Effector CD8-positive, alpha-beta T cell (primary cell): ENCODE measurements at places on chromosomes 16 and 17.

- no peak for DNase-seq
These were observed 48.9 kb downstream of the FBXL20 start for GRCh38 chr17:39352511-39352910.

DNA sequence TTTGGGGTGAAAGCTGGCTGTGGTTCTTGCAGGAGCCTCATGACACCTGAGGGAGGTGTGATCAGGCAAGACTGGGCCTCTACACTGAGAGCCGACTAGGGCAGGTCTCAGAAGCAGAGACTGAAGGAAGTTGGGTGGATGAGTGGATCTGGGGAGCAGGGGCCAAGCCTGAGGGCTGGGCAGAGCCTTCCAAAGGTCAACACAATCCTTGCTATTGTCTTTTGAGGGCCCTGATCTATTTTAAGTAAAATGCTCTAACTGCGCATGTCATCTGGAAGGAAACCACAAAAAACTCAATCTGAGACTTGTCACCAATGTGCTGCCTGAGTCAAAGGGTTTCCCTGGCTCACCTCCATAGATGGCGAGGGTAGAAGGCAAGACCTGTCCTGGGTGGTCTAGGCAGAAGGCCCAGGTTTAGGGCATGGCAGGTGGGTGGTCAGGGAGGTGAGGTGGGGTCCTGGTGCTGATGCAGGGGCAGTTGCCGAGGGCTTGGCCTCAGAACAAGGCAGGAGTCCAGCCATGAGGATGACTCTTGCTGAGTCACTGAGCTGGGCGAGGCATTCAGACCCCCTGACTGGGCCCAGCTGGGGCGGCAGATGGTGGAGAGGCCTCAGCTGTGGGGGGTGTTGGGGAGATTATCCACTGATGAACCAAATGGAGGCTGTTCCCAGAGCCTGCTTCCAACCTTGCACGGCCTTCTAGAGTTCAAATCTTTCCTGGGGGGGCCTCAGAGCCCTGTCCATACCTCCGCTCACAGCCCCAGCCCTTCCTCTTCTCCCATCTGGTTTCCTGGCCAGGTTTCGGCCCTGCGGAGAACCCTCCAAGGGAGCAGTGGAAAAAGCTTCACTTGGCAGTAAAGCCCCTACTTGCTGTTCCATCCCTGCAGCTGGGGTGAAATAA is 5.1 kb downstream of the MVP start:
- no peak for DNase-seq

GRCh38 chr17:549177-550040 is 165.2 kb downstream of the VPS53 start:
- no peak for DNase-seq

GRCh38 chr16:61569028-61569427 is 467.2 kb downstream of the CDH8 start:
- DNase-seq: no peak

GRCh38 chr17:61395983-61396585 is 3.6 kb upstream of the TBX2 start:
- no peak for DNase-seq

DNA sequence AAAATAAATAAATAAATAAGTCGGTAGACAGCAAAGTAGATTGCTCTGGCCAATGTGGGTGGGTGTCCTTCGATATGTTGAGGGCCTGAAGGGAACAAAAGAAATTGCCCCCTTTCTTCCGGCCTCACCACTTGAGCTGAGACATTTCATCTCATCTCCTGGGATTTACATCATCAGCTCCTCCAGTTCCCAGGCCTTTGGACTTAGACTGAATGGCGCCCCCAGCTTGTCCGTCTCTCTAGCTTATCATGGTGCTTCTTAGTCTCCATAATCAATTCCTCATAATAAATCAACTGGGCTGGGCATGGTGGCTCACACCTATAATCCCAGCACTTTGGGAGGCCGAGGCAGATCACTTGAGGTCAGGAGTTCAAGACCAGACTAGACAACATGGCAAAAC is 13.8 kb upstream of the HAP1 start:
- DNase-seq: no peak

DNA sequence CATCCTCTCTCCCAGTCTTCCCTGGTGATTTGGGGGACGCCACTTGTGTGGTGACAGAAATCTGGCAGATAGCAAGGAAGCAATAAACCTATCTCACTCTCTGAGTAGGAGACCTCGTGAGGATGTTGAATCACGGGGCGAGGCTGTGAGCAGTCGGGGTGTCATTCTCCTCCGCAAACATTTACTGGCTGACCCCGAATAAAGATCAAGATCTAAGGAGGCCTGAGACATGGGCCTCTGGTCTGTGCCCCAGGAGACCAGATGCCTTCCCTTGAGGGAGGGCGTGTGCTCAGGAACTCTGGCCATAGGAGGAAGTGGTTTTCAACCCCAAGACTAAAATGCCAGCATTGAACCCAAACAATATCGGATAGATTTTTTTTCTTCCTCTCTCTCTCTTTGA is 53.1 kb downstream of the FOXL1 start:
- DNase-seq: no peak

DNA sequence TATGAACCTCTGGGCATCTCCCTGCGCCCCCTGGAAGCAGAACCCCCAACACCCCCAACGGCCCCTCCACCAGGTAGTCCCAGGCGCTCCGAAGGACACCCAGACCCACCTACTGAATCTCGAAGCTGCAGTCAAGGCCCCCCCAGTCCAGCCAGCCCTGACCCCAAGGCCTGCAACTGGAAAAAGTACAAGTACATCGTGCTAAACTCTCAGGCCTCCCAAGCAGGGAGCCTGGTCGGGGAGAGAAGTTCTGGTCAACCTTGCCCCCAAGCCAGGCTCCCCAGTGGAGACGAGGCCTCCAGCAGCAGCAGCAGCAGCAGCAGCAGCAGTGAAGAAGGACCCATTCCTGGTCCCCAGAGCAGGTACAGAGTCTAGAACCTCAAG is 1.5 kb downstream of the BCL6B start:
- no peak for DNase-seq

DNA sequence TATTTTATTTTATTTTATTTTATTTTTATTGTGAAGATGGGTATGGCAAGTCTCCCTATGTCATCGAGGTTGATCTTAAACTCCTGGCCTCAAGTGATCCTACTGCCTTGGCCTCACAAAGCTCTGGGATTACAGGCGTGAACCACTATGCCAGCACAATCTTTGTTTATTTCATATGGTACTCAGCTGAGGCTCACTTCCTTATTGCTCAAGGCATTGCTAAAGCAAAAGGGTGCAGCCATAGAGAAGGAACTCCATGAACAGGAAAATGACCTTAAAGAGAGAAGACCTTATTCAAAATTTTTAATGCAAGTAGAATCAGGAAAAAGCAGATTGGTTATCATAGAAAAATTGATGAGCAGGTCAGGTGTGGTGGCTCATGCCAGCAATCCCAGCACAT is 110.6 kb upstream of the RBBP6 start:
- DNase-seq: no peak

DNA sequence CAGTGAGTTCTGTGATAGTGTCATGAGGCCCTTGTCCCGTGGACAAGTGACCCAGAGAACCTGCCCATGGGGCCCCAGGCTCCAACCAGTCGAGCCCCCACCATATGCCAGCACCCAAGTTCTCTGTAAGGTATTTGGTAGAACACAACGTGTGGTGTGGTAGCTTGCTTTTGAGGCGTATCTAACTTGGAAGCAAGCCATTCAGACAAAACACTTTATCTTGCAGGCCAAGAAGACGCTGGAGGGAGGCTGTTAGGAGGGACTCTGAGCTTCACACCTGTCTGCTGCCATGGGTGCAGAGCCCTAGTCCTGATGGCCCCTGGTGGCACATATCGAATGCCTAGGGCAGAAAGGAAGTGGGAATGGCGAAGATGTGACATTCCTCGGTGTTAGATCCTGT is 1.6 kb downstream of the NDUFAF8 start:
- DNase-seq: no peak

- no peak for DNase-seq
These were observed 210.0 kb upstream of the GSE1 start for GRCh38 chr16:85402910-85403692.

GRCh38 chr17:39631403-39631802 is 4.7 kb downstream of the PPP1R1B start:
- no peak for DNase-seq

DNA sequence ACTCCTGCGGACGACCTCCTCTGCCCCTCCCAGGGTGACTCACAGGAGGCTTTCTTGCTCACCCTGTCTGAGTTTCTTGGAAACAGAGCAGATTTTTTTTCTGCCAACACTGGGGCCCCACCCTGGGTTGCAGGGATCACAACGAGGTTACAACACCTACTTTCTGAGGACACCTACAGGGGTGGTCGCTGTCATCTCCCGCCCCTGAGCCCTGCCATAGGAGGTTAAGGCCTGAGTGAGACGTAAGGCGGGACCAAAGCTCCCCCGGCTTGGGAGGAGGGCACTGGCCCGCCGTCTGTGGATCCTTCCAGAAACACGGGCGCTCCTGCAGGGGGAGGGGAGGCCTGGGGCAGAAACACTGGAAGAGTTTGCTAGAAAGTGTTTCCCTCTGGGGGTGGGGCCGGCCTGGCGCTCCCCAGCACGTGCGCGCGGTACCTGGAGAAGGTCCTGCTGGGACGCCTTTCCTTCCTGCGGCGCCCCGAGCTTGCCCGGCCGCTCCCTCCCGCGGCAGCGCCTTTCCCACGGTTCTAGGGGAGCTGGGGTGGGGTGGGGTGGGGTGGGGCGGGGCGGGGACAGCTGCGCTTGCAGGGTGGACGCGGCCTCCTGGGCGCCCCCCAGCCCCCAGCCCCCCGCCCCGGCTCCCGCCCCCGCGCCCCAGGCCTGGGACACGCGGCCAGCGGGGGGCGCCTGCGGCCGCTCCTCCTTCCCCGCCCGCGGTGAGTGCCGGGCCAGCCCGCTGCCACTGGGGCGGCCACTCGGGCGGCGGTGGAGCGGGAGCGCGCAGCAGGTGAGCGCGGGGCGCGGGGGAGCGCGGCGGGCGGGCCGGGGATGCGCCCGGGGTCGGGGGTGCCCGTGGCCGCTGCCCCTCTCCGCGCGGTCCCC is 20.7 kb upstream of the ADCY7 start:
- DNase-seq: no peak

DNA sequence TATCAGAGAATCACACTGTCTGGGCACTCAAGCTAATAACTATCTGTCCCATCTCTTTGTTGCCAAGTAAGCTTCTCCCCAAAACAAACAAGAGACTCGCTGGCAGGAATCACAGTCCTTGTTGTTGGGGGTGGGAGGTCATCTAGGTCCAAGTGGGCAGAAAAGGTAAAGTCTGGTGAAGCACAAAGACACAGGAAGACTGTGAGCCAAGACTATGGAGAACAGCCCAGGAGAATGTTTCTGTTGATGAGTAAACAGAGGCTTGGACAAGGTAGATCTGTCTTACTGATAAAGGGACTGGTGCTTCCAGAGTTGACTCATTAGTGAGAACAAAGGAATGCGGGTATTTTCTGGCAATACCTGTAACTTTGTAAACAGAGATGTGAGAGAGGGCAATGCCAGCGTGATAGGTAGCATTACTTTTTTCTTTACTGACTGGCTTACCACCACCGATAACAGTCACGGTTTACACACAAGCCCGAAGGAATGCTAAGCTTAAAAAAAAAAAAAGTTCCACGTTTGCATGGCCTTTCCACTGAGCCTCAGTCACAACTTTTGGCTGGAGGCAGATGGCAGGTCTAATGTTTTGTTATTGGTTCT is 11.5 kb upstream of the MMD start:
- DNase-seq: no peak

DNA sequence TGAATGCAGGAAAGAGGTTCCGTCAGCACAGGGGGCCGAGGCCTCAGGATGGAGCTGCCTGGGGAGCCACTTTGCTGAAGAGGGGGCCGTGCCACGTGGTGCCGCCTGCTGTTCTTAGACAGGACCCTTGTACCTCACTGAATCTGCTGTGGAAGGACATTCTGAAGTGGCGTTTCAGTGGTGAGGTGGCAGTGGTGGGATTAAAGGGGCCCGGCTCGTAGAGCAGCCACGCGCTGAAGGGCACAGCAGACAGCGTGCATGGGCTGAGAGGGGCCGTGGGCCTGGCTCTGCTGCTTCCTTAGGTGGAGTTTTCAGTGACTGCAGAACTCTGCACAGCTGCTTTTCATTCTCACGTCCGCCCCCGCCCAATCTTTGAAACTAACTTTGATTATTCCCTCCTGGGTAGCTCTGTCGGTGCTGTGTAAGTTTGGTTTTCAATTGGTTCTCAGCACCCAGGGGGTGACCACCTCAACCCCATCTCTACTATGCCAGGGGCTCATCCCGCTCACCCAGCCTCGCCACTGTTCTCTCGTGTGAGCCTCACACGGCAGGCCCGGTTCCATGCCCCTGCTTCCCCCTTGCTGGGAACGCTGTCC is 70.3 kb downstream of the SEC14L1 start:
- DNase-seq: no peak

DNA sequence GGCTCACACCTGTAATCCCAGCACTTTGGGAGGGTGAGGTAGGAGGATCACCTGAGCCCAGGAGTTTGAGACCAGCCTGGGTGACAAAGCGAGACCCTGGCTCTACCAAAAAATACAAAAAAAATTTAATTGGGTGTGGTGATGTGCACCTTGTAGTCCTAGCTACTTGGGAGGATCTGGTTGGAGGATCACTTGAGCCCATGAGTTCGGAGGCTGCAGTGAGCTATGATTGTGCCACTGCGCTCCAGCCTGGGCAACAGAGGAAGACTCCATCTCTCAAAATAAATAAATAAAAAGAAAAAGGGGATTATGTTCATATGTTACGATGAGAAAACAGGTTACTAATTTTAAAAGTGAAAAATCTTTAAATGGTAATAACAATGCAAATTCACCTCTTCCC is 996 bp downstream of the MLKL start:
- DNase-seq: no peak

DNA sequence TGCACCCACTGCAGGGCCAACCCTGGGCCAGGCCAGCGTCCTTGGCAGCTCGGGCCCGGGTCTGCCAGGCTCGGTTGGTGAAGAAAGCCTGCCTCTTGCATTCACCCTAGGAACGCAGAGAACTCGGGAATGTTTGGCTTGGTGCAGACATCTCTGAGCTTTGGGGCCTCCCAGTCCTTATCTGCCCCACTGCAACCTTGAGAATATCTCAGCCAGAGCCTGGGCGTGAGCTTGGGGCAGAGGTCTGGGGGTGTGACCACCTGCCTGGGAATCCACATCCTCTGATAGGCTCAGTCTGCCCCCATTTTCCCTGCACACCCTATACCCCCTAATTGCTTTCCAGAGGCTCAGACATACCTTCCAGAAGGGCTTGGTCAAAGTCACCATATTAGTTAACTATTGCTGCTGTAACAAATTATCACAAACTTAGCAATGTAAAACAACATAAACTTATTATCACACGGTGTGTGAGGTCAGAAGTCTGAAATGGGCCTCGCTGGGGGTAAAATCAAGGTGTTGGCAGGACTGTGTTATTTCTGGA is 30.7 kb upstream of the ZNF423 start:
- DNase-seq: no peak

DNA sequence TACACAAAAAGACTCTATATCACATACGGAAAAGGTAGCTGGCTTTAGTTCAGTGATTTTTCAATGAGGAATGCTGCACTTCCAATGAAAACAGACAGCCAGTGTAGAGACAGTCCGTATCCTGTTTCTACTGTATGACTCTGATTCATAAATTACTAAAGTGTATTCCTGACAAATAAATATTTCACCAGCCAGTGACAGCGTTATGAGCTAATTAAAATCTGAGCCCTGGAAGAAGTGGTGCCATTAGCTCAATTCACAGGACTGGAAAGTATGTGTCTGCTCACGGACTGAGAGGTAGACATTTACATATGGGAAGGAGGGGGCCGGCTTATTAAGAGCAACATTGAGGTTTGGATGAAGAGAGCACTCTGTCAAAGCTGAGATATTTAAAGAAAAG is 207.9 kb upstream of the RBFOX1 start:
- no peak for DNase-seq
